ENCODE measurements at places on chromosomes 2 and 18.

DNA sequence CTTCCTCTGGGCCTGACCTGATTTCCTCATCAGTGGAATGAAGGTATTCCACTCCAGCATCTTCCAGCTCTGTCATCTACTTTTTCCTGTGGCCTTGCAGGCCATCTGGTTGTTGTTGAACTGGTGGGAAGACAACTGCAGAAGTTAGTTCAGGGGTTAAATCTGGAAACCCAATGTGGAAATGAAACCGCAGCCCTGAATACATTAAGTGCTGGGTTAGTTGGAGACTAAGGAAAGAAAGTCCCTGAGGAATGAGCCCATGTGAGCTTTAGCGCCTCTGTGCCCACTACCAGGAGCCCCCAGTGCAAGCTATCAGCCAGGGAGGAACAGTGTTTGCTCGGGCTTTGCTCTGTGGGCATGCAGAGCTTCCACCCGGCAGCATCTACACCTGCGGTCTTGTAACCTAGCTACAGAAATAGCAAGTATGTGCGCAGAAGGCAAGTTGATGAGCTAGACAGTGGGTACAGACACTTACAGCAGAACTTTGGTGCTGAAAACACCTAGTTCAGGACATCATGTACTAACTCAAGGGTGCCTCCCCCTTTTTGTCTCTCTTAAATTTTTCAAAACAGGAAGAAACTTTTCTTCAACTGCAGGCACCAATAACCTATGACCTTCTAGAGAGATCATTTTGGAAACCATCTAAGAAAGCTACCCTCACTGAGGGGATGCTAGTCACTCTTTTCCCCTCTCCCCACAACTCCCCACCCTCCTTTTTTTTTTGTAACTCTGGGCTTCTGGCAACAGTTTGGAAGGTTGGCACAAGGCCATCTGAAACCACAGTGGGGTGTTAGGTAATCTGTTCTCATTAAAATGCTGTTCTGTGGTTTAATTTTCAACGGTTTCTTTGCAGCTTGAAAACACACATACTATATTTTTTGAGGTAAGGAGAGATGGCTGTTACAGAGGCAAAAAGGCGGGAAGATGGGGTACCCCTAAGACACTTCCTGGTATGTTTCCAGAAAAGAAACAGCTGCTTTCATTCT is 18.3 kb upstream of the CXCR4 start:
- no peak for DNase-seq

DNA sequence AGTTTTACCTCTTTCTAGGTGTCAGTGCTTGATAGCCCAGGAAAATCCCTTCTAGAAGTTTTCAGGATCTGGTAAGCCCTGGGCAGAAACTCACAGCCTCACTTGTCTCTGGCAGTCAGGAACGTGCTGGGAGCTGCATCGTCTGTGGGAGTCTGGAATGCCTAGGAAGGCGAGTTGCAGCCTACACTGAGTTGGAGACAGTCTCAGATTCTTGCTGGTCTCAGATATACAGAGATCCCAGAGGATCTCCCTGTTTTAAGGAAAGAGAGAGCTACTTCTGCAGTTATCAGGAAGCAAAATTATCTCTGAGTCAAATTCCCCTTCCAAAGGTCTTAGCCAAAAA is 104.4 kb upstream of the CDC42EP3 start:
- DNase-seq, result no peak

DNA sequence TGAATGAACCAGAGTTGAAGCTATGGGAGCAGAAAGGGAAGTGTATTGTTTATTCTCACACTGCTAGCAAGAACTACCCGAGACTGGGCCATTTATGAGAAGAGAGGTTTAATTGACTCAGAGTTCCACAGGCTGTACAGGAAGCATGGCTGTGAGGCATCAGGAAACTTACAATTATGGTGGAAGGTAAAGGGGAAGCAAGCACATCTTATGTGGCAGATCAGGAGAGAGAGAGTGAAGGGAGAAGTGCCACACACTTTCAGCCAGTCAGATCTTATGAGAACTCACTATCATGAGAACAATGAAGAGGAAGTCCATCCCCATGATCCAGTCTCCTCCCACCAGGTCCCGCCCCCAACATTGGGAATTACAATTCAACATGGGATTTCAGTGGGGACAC is 383.2 kb upstream of the SLC14A2 start:
- no peak for DNase-seq

GRCh38 chr2:232447638-232448303 is 8.2 kb upstream of the ALPI start:
- DNase-seq, result no peak

DNA sequence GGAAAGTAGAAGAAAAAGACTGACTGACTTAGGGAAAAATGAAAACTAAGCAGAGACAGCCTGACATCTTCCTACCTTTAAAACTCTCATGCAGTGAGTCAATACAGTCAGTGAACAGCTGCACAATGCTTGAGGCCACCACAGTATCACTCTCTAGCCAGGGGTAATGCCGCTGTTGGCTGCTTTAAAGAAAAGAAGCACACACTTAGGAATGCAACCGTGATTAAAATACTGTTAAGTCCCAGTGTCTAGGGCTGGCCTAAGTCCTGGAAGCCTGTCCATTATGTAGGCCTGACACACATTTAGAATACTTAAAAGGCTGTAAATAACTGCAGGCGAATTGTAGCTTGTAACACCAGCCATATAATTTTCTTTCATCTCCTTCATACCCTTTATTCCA is 50.7 kb downstream of the SIGLEC15 start:
- DNase-seq, result no peak

GRCh38 chr2:26716340-26716739 is 23.8 kb downstream of the KCNK3 start:
- no peak for DNase-seq

DNA sequence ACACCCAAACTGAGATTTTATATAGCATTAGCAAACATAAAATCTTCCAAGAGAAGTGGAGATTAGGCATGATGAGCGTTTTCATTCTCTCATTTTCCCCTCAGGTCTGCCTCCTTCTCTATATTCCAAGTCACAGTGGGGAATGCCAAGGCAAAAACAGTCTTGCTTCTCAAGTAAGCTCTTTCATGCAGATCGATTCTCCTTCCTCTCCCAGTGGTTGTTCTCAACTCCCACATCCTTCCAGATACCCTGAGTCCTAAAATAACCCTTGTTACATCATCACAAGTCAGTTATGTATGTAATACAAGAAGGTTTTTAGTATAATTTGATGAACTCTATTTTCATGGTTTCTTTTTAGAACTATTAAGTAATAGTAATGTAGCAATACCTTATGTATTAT is 150.6 kb downstream of the TXNL1 start:
- DNase-seq, result no peak

DNA sequence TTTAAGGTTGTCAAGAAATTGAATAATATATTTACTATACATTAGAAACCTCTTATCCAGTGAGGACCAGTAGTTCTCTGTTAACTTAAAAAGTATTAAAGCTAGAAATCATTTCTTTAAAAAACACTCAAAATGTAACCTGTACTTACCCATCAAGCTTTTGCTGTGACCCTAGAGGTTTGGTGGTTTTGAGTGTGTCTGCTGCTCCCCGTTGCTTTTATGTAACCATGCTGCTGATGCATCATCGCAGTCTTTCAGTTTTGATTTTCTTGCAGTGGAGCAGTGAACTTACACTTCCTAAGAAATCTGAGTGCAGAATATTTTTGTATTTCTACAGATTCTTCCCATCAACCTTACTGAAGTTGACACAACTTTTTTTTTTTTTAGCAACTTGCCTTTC is 34.2 kb downstream of the MRPS9 start:
- DNase-seq, result no peak

GRCh38 chr18:23706971-23707640 is 17.9 kb downstream of the LAMA3 start:
- DNase-seq, result no peak

- DNase-seq, result no peak
Measured at GRCh38 chr2:190126798-190127197, 64.3 kb upstream of the MSTN start.

DNA sequence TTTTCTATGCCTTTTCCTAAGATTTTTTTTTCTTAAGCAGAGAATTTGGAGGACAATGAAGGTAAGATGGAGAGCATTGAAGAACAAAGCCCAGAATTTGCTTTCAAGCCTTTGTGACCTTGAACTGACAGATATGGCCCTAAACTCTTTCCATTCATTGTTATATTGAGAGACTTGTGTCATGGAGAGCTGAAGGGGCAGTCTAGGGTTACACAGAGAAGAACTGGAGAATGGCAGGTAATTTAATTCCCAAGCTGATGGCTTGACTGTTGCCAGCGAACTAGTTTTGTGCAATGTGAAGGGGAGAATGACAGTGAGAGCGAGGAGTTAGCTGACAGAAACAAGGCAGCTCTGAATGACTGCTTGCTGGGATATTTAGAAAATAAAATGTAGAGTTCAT is 1344.2 kb downstream of the LRP1B start:
- DNase-seq, result no peak

- peak; percentile 74 for DNase-seq
Measured at GRCh38 chr2:231393149-231394131, 2.1 kb upstream of the B3GNT7 start.

DNA sequence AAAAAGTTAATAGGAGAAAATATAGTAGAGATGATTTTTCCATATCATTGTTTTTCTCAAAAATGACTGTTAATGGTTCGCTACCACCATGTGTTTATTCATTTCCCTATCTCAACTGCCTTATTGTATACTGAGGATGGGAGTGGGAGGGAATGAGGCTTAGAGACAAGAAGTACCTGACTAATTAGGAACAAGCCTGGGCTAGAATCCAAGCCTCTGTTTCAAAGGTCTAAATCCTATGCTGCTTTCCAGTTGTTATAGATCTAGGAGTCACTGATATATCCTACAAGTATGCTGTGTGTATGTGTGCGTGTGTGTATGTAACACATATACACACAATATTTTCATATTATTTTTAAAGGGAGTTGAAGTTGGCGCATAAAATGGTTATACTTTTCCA is 465.9 kb downstream of the EPHA4 start:
- DNase-seq, result no peak

DNA sequence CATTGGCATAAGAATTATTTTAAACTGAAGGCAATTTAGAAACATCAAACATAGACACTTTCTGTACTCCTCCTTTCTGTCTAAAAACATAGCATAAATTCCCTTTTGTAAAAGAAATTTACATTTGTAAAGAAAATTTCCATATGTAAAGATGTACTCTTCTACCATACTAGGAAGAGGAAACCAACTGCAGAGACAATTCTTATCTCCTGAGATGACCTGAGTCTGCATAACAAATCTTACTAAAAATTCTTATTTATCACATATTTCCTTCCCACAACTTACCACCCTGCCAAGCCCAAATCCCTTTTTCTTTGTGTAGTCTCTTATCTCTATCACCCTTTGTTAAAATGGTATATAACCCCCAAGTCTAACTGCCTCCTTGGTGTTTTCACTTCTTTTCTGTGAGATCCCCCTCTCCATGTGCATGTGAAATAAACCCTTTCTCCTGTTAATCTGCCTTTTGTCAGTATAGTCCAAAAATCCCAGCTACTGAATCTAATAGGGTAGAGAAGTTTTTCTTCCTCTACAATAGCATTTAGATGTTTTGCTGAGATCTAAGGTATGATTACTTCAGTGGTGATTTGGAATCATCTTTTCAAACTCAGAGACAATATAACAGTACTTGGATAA is 81.0 kb downstream of the CHN1 start:
- DNase-seq, result no peak

GRCh38 chr2:158042666-158043065 is 59.0 kb upstream of the UPP2 start:
- no peak for DNase-seq

GRCh38 chr2:209687323-209687969 is 84.2 kb upstream of the UNC80 start:
- no peak for DNase-seq

DNA sequence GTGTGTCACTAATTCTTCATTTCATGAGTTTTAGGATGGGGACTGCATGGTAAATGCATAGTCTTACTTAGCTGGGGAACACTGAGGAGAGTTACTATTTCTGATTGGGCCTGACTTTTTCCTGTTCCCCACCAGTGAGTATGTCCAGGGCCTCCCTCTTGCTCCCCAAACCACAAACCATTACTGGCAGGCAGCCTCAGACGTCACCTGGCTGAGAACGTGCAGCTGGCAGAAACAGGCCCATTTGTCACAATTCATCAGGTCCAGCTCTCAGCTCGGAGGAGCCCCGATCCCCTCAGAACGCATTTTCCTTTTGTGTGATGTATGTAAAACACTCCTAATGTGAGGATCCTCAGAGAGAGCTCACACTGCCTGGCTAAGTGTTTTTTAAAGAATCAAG is 71.7 kb upstream of the SIX3 start:
- no peak for DNase-seq

DNA sequence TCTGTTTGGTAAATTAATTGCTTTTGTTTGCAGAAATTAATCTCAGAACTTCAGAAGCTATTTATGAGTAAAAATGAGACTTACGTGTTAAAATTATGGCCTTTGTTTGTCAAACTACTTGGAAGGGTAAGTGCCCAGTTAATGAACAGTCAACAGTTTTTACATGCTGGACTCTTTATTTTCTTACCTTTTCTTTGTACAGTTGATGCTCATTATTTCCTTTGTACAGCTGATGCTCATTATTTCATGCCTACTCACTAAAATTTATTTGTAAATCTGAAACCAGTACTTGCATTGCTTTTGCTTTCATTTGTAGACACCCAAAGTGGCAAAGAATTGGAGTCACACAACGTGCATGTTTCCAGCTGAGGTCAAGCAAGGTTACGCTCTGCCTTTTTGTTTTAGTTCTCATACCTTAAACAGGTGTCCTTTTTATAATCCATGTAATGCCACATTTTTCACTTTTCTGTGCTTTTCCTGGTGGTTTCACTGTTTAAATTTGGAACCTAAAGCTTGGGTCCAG is 13.3 kb downstream of the RIF1 start:
- no peak for DNase-seq

DNA sequence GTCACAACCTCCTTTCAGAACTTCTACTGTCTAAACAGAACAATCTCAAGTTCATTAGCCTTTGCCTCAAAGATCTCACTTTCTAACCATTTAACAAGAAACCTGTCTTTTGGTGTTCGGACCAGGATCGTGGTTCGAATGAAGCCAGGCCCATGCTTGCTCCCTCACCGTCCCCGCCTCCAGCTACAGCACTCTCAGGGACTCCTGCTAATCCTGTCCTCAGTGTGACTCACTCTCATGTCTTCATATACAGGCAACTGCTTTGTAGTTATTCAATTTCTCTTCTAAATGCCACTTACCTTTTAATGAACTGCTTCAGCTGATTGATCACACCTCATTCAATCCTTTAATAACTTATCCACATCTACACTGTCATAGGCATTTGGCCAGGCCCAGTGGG is 15.8 kb downstream of the SERTAD2 start:
- DNase-seq, result no peak

- DNase-seq, result no peak
Measured at GRCh38 chr2:10668402-10669012, 21.3 kb downstream of the NOL10 start.

DNA sequence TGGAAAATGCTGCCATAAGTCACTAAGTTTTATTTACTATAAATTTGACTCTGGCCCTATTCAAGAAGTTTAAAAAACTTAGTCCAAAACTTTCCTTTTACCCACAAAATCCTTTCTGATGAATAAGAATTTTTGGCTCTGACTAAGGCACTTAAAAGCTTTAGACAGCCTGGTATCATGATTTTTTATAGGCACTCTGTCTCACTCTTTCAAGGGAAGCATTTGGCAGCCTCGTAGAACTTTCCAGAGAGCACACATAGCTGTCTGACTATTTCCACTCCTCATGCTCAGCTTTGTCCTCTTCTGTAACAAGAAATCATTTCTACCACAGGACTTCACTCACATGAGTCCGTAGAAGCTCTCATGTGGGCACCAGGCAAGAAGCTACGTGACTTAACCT is 32.3 kb upstream of the XDH start:
- no peak for DNase-seq

- no peak for DNase-seq
Measured at GRCh38 chr2:195590199-195590860, 66.7 kb upstream of the SLC39A10 start.

All from GM12892 (cell line).